ENCODE measurements at places on chromosomes 7 and 10.

DNA sequence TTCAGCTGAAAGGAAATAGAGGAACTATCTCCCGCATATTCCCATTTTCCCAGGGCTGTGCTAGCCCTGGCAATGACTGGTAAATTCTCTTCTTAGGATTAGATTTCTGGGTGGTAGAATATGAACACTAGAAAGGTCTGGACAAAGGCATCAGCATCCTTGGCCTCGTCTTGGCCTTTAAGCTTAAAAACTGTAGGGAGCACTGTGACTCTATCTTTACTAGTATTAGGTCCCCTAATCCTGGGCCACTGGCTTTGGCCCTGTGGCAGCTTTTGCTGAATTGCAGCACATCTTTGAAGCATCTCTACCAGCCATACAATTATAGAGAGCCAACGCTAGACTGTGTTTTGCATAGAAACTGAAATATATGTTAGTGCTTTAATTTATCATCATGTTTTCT lies 41.5 kb upstream of the EBLN1 start:
- H3K27me3 ChIP-seq: no peaks in the 10 kb centered on the region
- no peak overlapping the region for H3K27ac ChIP-seq
- no peak overlapping the region for H3K4me3 ChIP-seq
- H3K36me3 ChIP-seq: no peaks in the 10 kb centered on the region

- no peaks in the 10 kb centered on the region for H3K27me3 ChIP-seq
- H3K4me3 ChIP-seq: no peak overlapping the region
- no peaks in the 10 kb centered on the region for H3K36me3 ChIP-seq
- no peak for DNase-seq
Observed at GRCh38 chr10:27685681-27686080, 59.9 kb downstream of the MKX start.

- DNase-seq: no peak
- H3K27ac ChIP-seq: no peak overlapping the region
- H3K36me3 ChIP-seq: no peaks in the 10 kb centered on the region
- no peak overlapping the region for H3K4me3 ChIP-seq
- H3K4me1 ChIP-seq: no peaks in the 10 kb centered on the region
- no peaks in the 10 kb centered on the region for H3K27me3 ChIP-seq
Observed at GRCh38 chr7:46047581-46047980, 126.5 kb upstream of the IGFBP3 start.

- H3K4me3 ChIP-seq: no peak overlapping the region
- H3K27ac ChIP-seq: no peak overlapping the region
- no peak for DNase-seq
- no peaks in the 10 kb centered on the region for H3K27me3 ChIP-seq
- H3K36me3 ChIP-seq: no peaks in the 10 kb centered on the region
Observed at GRCh38 chr7:47552621-47553020, 29.3 kb downstream of the TNS3 start.

- no peak overlapping the region for H3K4me3 ChIP-seq
- H3K27me3 ChIP-seq: no peaks in the 10 kb centered on the region
- H3K36me3 ChIP-seq: peaks cover 84% of the 10 kb centered on the region
- no peak overlapping the region for H3K27ac ChIP-seq
Observed at GRCh38 chr10:26556748-26557640, 118.9 kb downstream of the APBB1IP start.

DNA sequence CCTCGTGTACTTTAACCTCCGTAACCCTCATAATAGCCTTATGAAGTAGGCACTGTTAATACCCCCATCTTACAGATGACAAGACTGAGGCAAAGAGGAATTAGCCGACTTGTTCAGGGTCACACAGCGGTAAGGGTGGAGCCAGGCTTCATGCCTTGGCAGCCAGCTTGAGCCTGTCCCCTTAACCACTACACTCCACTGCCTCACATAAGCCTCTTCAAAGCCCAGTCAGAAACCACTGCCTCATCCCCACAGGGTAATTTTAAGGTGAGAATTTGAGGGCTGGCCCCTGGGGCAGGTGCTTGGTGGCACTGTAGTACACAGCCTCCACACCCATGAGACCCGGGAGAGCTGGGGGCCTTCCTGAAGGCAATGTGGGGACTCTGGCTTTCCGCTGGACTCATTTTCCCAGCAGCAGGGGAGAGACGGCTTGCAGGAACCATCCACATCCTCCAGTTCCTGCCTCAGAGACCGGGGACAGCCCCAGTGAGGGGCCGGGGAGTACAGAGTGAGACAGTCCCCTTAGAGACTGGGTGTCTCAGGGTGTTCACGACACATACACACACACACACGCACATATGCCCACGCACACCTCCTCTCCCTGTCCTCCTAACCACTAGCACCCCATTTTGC lies 7.6 kb upstream of the C10orf105 start:
- H3K36me3 ChIP-seq: no peaks in the 10 kb centered on the region
- H3K27ac ChIP-seq: peak overlapping the region; percentile 95

GRCh38 chr10:8919280-8919679 lies 864.8 kb downstream of the GATA3 start:
- DNase-seq: no peak
- H3K27ac ChIP-seq: no peak overlapping the region

DNA sequence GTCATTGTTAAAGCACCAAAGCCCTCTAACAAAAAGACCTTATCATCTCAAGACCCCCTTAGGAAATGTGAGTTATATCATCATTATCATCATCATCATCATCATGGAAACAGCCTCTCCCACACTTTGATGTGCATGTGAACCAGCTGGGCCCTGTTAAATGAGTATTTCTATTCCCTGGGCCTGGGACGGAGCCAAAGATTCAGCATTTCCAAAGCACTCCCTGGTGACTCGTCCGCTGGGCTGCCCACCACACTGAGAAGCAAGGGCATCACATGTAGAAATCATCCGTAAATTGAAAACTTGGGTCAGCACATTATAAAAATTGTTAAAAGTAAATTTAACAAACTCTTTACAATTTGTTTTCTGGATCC lies 88.6 kb downstream of the PTPRN2 start:
- DNase-seq: no peak
- H3K27ac ChIP-seq: no peak overlapping the region
- H3K4me1 ChIP-seq: no peaks in the 10 kb centered on the region
- H3K4me3 ChIP-seq: no peak overlapping the region
- no peaks in the 10 kb centered on the region for H3K36me3 ChIP-seq
- peaks cover 35% of the 10 kb centered on the region for H3K27me3 ChIP-seq

GRCh38 chr10:96513305-96513697 lies 425 bp downstream of the TLL2 start:
- no peaks in the 10 kb centered on the region for H3K36me3 ChIP-seq
- H3K27ac ChIP-seq: no peak overlapping the region
- peaks cover 14% of the 10 kb centered on the region for H3K27me3 ChIP-seq
- DNase-seq: peak; percentile 15
- H3K4me3 ChIP-seq: peak overlapping the region; percentile 45

- H3K4me3 ChIP-seq: no peak overlapping the region
- no peak for DNase-seq
- no peaks in the 10 kb centered on the region for H3K27me3 ChIP-seq
- H3K36me3 ChIP-seq: no peaks in the 10 kb centered on the region
Observed at GRCh38 chr10:69655868-69656555, 26.0 kb downstream of the FAM241B start.

DNA sequence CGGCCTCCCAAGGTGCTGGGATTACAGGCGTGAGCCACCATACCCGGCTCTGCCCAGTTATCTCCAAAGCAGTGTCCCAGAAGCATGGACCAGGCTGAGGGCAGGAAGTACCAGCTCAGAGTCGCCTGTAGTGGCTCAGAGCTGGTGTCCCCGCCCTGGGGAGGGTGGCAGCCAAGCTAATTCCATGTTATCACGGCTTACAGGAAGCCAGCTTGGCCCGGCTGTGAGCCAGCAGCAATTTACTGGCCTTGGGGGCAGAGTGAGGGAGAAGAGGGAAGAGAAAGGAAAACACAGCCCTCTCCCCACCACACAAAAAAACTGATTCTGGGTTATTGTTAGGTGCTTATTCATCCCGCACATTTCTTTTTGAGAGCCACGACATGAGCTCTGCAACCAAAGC lies 88.1 kb downstream of the HIP1 start:
- no peak for DNase-seq
- H3K36me3 ChIP-seq: no peaks in the 10 kb centered on the region
- H3K27me3 ChIP-seq: peaks cover 8% of the 10 kb centered on the region
- H3K27ac ChIP-seq: no peak overlapping the region
- no peaks in the 10 kb centered on the region for H3K4me1 ChIP-seq

DNA sequence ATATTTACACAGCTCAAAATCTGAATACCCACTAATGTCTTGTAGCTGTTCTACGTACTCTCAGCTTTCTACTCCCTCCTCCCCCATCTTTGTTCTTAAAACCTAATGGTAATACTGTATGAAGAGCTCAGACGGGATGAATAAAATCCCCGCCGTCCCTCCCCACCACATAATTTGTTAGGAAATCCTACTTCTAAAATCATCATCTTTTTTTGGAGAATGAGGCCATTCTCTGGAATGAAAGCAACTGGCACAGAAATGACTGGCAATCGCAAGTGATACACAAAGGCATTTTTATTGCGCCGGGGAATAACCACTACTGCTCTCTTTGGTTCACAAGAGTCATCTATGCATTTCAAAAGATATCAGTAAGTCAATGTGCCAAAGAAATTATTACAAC lies 27.3 kb downstream of the SLC35B4 start:
- no peaks in the 10 kb centered on the region for H3K27me3 ChIP-seq
- H3K4me1 ChIP-seq: no peaks in the 10 kb centered on the region
- DNase-seq: no peak
- H3K36me3 ChIP-seq: peaks cover 2% of the 10 kb centered on the region

- no peaks in the 10 kb centered on the region for H3K4me1 ChIP-seq
- H3K4me3 ChIP-seq: no peak overlapping the region
- H3K36me3 ChIP-seq: no peaks in the 10 kb centered on the region
- H3K27me3 ChIP-seq: no peaks in the 10 kb centered on the region
- DNase-seq: no peak
- H3K27ac ChIP-seq: no peak overlapping the region
Observed at GRCh38 chr7:134365341-134366054, 48.8 kb upstream of the SLC35B4 start.
